ENCODE measurements at places on chromosomes 5 and 9. TPM values are rescaled to one million over a fixed set of nuclear protein-coding genes. Genes with fewer than 3 reads are reported as not detected.

Gene PCDHGB3
- 0.46 TPM for total RNA-seq

Gene ANKS6
- total RNA-seq, result 9.4 TPM

Gene TNC
- total RNA-seq, result 4.6 TPM

Gene ANKRD31
- total RNA-seq, result not detected

Gene DPP7
- total RNA-seq, result 69.8 TPM
